T-helper 1 cell (primary cell): ENCODE measurements at places on chromosomes 5 and 9.

DNA sequence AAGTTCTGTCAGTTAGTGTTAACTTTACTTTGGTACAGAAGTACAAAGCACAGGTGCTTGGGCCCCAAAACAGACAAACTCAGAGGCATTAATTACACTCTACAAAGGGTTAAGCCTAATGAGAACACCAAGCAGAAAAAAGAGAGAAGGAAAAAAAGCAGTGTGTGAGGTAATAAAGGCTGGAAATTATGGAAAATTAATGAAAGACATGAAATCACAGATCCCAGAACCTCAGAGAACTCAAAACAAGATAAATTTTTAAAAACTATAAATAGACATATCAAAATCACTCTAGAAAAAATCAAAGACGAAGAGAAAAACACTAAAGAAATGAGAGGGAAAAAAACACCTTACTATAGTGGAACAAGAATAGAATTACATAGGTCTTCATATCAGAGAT lies 354.2 kb upstream of the ADAMTS16 start:
- no peak for DNase-seq

DNA sequence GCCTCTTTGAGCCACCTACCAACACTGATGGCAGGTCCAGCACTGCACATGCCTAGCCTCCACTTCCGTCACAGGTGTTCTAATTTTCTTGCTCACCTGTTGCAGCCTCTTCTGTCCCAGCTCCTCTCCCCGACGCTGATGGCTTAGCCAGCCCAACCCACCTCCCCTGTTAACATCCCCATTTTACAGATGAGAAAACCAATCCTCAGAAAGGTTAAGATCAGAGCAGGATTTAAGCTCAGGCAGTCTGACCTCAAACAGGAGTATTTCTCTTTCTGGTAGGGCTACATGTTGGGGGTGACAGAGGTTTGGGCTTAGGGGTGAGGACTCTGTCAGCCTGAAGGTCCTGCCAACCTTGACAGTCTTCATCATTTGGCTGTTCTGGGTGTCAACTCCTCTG lies 74.5 kb upstream of the PITX1 start:
- no peak for DNase-seq

DNA sequence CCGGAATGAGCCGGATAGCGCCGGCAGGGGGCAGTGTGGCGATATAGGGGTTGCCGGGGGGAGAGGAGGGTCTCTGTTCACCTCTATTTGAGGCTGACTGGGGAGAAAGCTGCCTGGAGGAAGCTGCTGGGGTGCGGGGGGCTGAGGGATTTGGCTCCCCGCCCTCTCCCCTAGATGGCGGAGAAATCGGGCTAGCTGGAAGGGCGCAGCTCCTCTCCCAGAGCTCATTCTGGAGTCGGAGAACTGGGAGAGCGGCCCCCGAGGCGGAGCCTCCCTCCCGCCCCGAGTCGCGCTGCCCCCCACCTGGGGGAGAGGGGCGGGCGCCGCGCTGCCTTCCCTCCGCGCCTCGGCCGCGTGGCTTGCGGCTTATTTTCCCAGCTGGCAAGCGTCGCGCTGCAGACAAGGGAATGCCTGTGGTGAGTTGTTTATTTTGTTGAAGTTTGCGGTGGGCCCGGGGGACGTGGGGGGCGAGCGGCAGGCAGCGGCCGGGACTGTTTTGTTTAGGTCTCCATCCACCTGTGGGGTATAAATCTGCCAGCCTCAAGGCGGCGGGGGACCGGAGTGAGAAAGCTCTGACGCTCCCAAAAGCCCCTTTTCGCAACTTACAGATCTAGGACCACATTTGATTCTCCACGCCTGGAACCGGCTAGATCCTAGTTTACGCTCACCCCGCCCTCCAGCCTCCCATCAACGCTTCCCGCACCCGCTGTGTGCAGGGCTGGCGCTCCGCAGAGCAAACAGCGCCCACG lies 4.1 kb upstream of the RGMB start:
- DNase-seq = peak; percentile 28

DNA sequence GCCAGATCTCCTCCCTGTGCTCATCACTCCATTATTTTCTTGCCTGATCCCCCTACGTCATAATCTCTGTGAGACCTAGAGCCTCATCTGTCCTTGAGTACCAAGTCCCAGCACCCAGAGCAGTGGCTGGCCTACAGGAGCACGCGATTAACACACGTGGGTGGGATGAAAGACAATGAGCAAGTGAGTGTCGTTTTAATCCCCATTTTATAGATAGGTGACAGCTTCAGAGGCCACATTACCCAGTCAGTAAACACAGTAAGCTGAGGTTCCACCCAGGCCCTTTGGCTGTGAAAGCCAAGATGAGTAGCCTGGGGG lies 17.3 kb downstream of the TRUB2 start:
- DNase-seq = no peak

DNA sequence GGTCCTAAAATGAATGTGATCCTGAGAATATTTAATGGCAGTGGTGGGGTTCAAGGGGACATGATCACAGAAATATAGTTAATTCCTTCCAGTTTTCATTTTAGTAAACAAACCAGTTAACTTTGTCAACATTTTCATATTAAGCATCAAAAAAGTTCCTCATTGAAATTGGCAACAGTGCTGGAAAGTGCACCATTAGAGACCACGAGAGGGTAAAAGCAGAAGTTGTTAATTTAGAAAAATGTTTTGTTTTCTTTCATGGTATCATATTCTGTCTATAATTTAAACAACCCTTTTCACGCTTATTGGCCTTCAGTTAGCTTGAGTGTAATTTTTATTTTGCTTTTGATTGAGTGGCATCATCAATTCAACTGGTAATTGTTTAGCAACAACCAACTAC lies 11.9 kb downstream of the GIN1 start:
- no peak for DNase-seq

DNA sequence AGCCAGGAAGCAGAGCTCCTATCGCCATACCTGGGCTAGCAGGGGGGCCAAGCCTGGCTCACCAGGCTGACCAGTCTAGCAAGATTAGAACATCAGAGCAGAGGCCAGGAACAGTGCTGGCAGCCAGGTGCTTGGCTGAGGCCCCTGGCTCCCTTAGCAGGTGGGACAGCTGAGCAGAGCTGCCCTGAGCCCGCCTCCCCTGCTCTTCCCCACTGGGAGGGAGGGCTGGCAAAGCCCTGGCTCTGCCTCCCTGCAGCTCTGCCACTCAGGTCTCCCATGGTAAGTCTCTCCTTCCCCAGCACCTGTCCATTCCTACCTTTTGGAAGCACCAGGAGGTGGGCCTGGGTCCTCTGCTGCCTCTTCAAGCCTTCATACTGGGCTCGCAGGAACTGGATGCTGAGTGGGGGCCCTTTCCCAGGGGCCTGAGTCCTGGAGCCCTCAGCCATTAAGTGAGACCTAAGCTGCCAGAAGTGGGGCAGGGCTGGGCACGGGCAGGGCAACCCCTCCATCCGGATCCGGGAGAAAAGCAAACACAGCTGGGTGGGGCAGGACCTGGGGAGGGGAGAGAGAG lies 803 bp downstream of the C9orf152 start:
- no peak for DNase-seq

GRCh38 chr5:163106098-163106497 lies 331.3 kb upstream of the CCNG1 start:
- no peak for DNase-seq

DNA sequence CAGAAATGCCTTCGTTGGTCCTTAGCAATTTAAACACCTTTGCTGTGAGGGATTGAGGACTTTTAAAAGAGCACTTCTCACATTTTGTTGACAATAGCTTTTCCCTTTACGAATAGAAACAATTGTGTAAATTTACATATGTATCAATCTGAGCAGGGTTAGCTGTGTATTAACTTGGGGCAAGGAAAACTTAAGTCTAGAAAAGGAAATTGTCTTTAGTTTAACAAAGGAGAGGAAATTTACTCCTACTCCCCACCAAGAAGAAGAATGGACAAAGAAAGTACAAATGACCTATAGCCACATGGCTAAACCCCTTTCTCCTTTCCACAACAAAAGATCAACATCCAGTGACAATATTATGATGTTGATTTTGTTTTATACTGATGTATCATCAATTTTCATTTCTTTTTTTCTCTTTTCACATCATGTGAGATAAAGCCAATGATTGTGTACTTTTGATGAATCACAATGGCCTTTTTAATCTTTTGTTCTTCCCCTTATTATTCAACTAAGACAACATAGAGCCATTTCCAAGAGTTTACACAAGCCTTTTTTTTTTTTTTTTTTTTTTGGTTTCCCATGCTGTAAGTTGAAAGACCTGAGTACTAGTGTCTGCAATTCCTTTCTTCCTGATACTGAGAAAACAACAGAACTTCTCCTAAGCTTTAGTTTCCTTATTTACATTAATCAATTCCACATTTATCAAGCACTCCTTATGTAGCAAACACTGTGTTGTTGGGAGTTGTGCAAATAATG lies 19.0 kb downstream of the FOXB2 start:
- DNase-seq = no peak

- DNase-seq = no peak
Observed at GRCh38 chr9:135373151-135373685, 106.4 kb upstream of the PPP1R26 start.

- no peak for DNase-seq
Observed at GRCh38 chr5:133489632-133490031, 122.7 kb downstream of the FSTL4 start.

DNA sequence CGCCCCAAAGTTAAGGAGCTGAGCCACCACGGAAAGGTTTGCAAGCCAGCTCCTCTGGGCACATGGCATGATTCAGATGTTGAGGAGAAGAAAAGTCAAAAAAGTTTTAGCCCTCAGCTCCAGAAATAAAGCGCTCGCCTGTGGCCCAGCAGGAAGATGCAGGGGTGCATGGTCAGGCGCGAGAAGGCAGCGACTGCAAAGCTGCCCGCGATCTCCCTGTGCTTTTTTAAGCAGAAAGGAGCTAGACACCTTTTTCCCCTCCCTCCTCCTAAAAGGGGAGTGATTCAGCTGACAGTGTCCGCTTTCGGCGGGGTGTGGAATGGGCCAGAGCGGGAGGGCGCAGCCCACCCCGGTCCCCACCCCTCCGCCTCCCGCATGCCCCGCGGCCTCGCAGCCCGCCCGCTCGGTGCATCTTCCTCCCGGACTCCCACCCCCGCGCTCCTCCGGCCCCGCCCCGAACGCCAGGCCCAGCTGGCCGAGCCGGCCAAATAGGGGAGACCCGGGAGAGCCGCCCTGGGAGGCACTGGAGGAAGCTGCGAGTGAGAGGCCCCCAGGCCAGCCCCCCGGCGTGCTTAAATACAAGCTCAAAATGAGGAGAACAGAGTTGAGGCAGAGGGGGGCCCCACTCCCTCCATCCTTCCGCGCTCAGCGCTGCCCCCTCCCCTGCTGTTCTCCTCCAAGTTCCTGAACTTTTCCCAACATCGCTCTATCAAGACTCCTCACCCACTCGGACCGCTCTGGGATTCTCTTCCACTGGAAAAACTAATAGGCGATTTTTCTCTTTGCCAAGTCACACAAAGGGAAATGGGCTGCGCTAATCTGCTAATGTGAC lies at the start of gene ADAMTS12:
TSS of gene ADAMTS12 (minus strand) at position 203 of the 832 bp plus-strand sequence. CDS start at position 69, 134 bp downstream.
- no peak for DNase-seq
